ENCODE measurements at places on chromosomes 2 and 18.

GRCh38 chr2:206982360-206982955 is 43.1 kb downstream of the CPO start:
- no peak for DNase-seq

DNA sequence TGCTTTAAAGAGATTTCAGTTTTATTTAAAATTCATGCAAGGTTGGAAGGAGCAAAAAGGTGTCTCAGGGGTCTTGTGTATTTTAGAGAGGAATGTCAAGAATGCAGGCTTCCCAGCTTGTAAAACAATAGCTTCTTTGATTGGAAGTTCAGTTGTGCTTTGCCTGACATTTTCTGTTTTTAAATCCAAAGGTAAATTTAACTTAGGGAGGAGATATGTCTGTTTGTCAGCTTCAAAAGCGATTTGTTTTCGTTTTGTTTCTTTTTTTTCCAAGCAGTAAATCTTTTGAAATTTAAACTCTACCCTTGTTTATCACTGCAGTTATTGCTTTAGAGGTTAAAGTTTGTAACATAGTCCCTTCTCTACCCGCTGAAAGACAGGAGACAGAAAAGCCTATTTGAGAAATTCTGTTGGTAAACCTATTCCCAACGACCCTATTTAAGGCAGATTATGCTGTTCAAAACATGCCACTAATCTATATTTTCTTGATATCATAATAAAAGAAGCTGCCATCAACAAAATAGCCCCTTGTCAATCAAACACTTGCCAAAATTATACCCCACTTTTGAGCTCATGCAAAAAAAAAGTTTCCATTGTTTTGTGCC is 639.6 kb downstream of the IRS1 start:
- no peak for DNase-seq

- no peak for DNase-seq
Measured at GRCh38 chr18:48129621-48130082, 199.2 kb upstream of the SMAD2 start.

DNA sequence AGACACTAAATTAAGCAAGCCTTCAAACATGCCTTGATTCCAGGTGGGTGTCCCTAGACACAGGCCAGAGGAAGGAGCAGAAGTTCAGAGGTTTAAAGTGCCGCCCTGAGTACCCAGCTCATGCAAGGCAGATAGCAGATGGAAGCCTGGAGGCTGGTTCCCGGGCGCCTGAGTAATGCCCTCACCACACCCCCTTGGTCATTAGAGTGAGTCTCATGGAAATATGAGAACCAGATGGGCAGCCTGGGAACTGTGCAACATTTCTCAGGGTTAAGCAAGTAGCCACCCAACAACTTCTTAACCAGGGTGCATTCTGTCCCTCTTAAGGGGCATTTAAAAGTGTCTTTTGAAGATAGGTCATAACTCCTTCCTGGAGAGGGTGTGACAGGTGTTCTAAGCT is 44.1 kb downstream of the TGFA start:
- no peak for DNase-seq

- no peak for DNase-seq
Measured at GRCh38 chr18:48540251-48541025, 1.6 kb downstream of the CTIF start.

- DNase-seq = no peak
Measured at GRCh38 chr2:54559593-54560145, 103.5 kb downstream of the SPTBN1 start.

- DNase-seq = no peak
Measured at GRCh38 chr2:30772021-30772705, 35.1 kb downstream of the CAPN13 start.

DNA sequence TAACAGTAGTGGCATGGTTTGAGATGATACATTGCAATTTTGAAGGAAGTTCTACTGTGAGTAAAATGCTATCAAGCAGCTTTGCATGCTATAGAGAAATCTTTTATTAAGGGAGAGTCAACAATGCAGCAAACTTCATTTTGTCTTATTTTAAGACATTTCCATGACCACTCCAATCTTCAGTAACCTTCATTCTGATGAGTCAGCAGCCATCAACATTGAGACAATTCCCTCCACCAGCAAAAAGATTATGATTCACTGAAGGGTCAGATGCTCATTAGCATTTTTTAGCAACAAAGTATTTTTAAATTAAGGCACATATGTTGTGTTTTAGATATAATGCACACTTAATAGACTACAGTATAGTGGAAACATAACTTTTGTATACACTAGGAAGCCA is 235.7 kb downstream of the DSC3 start:
- no peak for DNase-seq

All from HS-27A (cell line).